ENCODE measurements at places on chromosomes 7 and 10.

- peak; percentile 65 for DNase-seq
These were observed 2.1 kb upstream of the ADD3 start for GRCh38 chr10:110005719-110006118.

DNA sequence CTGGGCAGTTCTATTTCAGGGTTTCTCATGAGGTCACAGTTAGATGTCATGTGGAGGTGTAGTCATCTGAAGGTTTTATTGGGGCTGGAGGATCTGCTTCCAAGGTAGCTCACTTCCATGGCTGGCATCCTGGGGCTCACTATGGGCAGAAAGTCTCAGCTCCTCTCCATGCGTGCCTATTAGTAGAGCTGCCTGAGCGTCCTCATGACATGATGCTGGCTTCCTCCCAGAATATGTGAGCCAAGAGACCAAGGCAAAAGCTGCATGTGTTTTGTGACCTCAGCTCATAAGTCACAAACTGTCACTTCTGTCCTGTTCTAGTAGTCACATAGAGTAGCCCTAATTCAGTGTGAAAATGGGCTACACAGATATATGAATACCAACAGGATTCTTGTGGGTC is 524.4 kb downstream of the SUGCT start:
- peak; percentile 27 for DNase-seq

DNA sequence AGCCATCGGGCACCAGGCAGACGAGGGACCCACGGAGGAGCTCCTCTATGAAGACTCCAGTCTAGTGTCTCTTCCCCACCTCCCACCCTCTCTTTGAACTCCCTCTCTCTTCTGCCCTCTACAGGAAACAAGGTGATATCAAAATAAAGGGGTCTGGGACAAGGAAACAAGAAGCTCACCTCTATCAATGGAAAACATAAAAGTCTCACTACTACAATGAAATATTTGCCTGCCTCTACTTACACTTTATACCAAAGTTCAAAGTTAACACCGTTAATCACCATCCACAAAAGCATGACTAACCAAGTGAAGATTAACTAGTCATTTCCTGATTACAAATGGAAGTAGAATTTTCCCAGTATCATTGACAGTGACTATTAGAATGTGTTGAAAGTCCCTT is 82.2 kb downstream of the PARD3 start:
- DNase-seq, result no peak

DNA sequence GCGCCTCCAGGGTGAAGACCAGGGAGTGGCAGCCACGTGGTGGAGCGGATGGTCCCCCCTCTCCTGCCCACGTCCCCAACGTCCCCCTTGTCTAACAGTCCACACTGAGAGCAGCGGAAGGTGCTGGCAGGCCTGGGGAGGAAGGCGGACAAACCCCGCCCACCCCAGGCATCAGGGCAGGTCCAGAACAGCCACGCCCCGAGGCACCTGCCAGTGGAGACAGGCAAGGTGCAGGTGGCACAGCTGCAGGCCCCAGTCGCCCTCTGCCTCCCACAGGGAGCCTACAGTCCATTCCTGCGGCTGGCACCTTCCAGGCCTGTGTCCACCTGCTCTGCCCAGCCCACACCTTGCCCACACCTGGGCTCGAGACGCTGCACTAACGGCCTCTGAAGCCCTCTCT is 24.9 kb downstream of the CYP2W1 start:
- DNase-seq, result no peak

GRCh38 chr7:3917436-3917835 is 616.4 kb downstream of the SDK1 start:
- no peak for DNase-seq

DNA sequence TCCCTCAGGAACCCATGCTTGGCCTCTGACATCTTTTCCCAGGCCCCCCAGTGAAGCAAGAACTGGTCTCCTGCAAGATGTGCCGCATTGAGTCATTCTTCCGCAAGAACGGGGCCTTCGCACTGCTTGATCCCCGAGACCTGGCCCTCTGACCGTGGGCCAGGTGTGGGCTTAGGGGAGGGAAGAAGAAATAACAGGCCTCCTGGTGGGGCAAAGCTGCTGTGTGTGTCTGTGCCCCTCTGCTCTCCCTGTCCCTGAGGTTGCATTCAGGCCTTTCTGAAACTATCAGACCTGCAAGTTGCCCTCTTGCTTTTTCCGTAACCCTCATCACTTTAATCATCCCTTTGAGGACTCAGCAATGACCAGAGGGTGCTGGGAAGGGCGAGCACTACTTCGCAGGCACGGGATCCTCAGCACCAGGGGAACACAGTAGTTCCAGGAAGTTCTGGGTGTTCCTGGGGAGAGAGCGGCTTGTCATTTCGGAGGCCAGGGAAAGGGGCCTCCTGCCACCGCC is 6.0 kb downstream of the ATP6V1F start:
- no peak for DNase-seq

DNA sequence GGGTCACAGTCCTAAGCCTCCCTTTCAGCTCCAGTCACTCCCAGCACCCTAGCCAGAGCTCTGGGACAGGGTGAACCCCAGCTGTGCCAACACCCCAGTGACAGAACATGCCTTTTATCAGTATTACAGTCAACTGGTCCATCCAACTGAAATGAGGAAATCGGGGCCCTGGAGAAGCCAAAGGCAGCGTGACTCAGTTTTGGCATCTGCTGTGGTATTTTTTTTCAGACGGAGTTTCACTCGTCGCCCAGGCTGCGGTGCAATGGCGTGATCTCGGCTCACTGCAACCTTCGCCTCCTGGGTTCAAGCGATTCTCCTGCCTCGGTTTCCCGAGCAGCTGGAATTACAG is 3.4 kb upstream of the CLDN15 start:
- no peak for DNase-seq

DNA sequence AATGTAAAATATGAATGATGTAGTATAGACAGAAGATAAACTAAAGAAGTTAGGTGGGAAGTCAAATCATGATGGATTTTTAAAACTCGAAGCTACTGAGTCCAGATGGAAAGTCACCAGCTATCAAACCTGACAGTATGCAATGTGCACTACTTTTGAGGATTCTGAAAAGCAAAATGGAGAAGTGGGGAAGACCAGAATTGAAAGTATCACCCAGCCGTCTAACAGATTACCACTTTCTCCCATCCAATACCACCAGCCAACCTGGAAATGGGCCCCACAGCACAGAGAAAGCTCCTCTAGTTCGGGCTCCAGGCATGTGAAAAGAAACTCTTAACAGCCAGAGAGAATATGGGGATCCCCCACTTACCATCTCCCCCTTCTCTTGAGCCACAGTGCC is 67.9 kb upstream of the SRRM3 start:
- DNase-seq, result no peak

GRCh38 chr10:3886191-3886590 is 101.2 kb upstream of the KLF6 start:
- peak; percentile 54 for DNase-seq

GRCh38 chr10:77501152-77501845 is 136.3 kb downstream of the KCNMA1 start:
- peak; percentile 84 for DNase-seq

DNA sequence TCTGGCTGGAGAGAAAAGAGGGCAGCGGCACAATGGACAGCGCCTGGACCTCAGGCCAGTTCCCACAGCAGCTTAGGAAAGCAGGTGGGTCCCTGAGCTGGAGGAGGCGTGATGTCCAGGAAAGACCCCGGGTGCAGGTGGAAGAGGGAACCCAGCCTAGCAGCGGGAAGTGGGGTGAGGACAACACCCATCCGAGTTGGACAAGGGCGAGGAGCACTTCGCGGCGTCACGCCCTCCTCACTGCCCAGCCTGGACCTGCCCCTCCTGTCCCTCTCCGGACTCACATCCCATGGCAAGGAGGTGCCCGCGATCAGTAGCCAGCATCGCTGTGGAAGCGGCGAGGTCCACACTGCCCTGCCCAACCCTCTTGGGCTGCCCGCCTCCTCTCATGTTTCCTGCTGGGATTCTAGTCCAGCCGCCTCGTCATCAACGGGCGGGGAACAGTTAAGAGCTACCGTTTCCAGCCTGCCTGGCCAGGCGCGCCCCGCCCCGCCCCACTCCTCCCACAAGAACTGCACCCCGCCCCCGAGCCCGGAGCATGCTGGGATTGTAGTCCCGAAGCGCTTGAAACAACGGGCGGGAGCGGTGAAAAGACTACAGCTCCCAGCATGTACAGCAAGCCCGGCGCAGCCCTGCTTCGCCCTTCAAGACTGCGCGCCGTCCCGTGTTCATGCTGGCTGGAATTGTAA is 930.6 kb upstream of the ZNF722 start:
- no peak for DNase-seq

GRCh38 chr10:25828475-25828874 is 105.6 kb upstream of the MYO3A start:
- no peak for DNase-seq

- DNase-seq, result no peak
These were observed 401.0 kb upstream of the NRP1 start for GRCh38 chr10:33735464-33735923.

- DNase-seq, result no peak
These were observed 54.5 kb downstream of the ELMO1 start for GRCh38 chr7:37394158-37394557.

GRCh38 chr10:98675902-98676301 is 229.2 kb upstream of the HPS1 start:
- no peak for DNase-seq

GRCh38 chr10:12377658-12378290 is 28.4 kb downstream of the CAMK1D start:
- no peak for DNase-seq

DNA sequence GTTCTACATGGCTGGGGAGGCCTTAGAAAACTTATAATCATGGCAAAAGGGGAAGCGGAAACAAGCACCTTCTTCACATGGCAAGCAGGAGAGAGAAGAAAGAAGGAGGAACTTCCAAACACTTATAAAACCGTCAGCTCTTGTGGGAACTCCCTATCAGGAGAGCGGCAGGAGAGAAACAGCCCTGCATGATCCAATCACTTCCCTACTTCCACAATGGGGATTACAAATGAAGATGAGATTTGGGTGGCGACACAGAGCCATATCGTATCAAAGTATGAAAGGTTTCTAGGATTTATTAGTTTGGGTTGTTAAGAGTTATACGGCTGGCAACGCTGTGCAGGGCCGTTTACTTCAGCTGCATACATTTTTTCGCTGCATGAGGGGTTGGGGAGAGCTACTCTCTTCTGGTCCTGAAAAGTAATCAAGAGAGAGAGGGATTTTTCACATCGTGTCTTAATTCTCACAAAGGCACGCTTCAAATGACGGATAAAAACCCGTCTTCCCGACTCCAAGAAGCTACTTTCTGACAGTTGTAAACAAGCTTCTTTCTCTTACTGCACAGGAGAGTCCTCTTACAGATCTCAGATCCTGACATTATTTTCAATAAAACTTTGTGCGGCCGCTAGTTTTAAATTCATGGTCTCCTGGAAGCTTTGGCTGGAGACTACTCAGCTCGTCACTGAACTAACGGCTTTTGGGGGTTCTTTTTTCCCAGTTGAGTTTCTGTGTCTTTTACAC is 751 bp upstream of the GTPBP10 start:
- DNase-seq, result peak; percentile 32

DNA sequence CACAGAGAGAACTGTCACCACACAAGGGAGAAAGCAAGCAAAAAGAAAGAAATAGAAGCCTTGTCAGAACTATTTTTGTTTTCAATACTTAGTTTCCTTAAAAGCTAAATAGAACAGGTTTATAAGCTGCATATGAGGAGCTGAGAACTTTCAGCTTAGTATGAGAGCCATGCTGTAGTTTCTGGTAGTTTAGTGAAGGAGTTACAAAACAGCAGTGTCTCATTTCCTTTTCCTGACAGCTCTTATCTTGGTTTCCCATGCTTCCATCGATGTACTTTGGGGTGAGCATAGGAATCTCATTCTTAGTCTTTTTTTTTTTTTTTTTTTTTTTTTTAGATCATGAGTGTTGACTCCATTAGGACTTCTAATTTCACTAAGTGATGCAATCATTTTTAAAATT is 8.6 kb upstream of the CHRM2 start:
- no peak for DNase-seq

DNA sequence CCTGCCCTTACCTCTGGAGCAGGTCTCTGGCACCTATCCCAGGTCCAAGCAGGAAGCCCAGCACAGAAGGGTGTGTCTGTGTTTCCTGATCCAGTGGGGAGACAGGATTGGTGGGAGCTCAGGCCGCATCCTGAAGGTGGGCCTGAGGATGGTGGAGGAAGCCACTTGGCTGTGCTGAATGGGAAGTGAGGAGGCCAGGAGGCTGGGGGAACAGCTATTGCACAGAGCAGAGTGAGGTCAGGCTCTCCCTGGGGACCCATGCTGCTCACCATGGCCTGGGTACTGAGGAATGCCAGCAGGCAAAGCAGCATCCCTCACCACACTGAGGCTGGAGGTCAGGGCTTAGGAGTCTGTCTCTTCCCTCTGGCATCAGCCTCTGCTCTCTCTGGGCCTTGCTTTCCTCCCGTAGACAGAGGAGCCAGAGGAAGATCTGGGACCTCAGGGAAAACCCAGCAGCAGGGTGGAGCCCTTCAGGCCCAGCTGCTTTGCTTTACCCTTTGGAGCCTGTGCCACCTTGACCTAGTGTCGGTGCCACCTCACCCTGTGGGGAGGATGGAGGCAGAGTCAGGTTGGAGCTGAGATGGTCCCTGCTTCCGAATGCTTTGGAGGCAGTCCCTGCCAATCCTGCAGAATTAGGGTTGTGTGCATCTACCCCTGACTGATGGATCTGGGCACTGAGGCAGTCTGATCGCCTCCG is 39.0 kb downstream of the CDH23 start:
- DNase-seq, result no peak

DNA sequence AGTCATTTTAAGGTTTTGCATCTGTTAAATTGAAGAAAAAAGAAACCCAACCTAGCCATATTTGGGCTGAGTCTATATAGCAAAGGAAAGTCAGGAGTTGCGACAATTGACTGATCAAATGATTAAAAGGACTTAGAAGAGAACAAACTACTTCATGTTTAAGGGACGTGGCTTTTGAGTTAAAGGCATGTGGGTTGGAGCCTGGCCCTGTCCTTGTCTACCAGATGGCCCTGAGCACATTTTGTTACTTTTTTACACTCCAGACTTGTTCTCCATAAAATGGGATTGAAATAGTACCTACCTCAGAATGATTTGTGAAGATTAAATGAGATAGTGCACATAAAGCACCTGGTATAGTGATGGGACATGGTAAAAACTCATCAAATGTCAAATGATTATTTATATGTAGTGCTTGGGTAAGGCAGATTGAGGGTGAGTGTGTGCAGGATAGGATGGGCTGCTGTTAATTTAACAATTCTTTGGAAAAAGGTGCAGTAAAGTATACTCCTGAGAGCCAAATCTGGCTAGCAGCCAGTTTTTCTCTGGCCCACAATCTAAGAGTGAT is 168.3 kb downstream of the KIF20B start:
- no peak for DNase-seq

- no peak for DNase-seq
These were observed 201.7 kb upstream of the ADARB2 start for GRCh38 chr10:1939016-1939415.
